ENCODE measurements at places on chromosomes 12 and 14. TPM values are rescaled to one million over a fixed set of nuclear protein-coding genes. Genes with fewer than 3 reads are reported as not detected.

GRCh38 chr12:42086031-42086430 lies 58.6 kb downstream of the GXYLT1 start:
- H3K36me3 ChIP-seq, result peaks cover 6% of the 10 kb centered on the region
- no peaks in the 10 kb centered on the region for H3K4me1 ChIP-seq
- no peak for DNase-seq
- no peaks in the 10 kb centered on the region for H3K27me3 ChIP-seq
- no peak overlapping the region for H3K27ac ChIP-seq

DNA sequence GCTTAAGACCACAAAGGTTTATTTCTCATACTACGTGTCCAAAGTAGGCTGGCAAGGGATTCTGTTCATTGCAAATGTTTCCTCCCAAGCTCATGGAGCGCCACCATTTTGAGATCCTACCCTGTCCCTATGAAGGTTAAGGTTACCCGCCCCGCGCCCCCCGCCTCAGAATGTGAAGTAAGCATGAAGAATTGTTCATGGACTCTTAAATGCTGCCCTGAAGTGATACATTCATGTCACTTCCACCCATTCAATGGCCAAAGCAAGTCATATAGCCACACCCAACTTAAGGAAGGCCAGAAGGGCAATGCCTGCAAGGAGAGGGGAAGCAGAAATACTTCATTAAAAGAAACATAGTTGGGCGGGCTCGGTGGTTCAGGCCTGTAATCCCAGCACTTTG lies 4.2 kb downstream of the TMEM253 start:
- no peak overlapping the region for H3K27ac ChIP-seq
- no peaks in the 10 kb centered on the region for H3K36me3 ChIP-seq
- peaks cover 28% of the 10 kb centered on the region for H3K4me1 ChIP-seq
- no peak for DNase-seq

DNA sequence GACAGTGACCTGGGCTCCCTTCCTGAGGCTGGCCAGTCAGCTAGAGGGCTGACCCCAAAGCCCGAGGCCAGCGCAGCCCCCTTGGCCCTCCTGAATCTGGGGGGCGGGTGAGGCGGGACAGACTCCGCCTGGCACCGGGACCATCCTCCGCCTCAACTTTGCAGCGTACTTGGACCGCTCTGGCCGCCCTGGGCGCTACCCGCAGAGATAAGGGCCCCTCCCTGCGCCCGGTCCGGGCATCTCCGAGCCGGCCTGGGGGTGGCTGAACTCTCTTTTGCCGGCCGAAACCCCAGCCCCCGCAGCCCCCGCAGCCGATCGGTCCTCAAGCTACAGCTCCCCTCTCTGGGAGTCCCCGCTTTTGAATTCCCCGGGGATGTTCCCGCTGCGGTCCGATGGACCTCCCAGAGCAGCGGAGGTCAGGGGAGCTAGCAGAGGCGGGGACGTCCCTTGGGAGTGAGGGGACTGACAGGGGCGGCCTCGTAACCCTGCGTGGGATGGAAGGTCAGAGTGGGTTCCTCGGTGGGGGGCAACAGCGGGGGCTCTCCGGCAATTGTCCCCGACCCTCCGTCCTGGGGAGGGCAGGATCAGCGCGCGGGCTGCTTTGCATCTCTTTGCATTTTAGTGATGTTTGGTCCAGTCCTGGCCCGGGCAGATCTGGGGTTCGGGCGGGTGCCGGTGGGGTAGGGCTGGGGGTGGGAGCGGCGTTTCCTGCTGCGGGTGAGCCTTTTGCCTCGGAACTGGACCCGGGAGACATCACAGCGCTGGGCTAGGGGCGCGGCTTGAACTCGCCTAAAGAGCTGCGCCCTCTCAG lies at the start of gene CRIP1:
Gene CRIP1, plus strand, starts transcription at position 724 of the 811 bp plus-strand sequence. CDS start 374 bp downstream, outside the sequence.
- H3K36me3 ChIP-seq, result no peaks in the 10 kb centered on the region
- no peak for DNase-seq
- peaks cover 29% of the 10 kb centered on the region for H3K4me1 ChIP-seq
- H3K4me3 ChIP-seq, result peak within 1 kb of the TSS; percentile 42
- no peak within 1 kb of the TSS for H3K27ac ChIP-seq
- peaks cover 65% of the 10 kb centered on the region for H3K27me3 ChIP-seq

DNA sequence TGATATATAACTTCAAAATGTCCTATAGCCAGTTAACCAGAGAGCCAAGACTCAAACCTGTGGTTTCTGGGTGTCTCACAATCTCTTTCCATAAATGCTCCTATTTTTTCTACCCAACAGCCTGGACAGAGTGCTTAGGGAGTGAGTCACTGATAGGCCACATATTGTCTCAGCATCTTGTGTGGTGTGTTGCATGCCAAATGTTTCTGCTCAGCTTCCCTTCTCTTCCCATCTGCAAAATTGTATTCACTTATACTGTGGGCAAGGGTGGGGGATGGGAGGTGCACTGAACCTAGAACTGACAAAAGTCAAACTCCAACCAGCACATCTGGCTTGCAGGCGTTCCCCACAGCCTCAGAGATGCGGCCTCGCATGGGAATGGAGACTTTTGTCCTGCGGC lies 123.3 kb downstream of the KCNA5 start:
- no peaks in the 10 kb centered on the region for H3K27me3 ChIP-seq
- H3K4me1 ChIP-seq, result no peaks in the 10 kb centered on the region
- H3K36me3 ChIP-seq, result no peaks in the 10 kb centered on the region

GRCh38 chr12:93180566-93180965 lies 197.2 kb upstream of the NUDT4 start:
- H3K4me3 ChIP-seq, result no peak overlapping the region
- no peak overlapping the region for H3K27ac ChIP-seq
- H3K36me3 ChIP-seq, result no peaks in the 10 kb centered on the region
- no peaks in the 10 kb centered on the region for H3K4me1 ChIP-seq
- H3K27me3 ChIP-seq, result no peaks in the 10 kb centered on the region
- DNase-seq, result no peak

DNA sequence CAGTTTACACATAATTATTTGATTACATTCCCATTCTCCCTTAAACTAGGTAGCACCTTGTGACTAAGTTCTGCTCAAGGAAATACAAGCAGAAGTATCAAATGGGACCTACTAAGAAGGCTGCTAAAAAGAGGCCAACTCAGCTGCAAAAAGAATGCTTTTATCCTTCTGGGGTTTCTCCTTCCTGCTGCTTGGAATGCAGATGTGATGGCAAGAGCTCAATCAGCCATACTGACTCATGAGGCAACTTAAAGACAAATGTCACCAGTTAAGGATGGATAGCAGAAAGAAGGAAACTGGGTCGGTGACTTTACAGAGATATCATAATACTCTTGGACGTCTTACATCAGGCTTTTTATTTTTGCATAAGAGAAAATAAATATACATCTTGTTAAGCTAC lies 38.0 kb upstream of the RAP1B start:
- no peak overlapping the region for H3K27ac ChIP-seq
- no peak overlapping the region for H3K4me3 ChIP-seq
- H3K4me1 ChIP-seq, result no peaks in the 10 kb centered on the region
- no peaks in the 10 kb centered on the region for H3K36me3 ChIP-seq
- no peaks in the 10 kb centered on the region for H3K27me3 ChIP-seq
- no peak for DNase-seq

GRCh38 chr12:95439461-95440230 lies 34.3 kb upstream of the METAP2 start:
- DNase-seq, result no peak
- H3K27ac ChIP-seq, result no peak overlapping the region

- no peaks in the 10 kb centered on the region for H3K36me3 ChIP-seq
- no peaks in the 10 kb centered on the region for H3K27me3 ChIP-seq
- no peaks in the 10 kb centered on the region for H3K4me1 ChIP-seq
These were observed 561.2 kb upstream of the SEL1L start for GRCh38 chr14:82094829-82095345.

GRCh38 chr14:73463411-73463810 lies 5.1 kb upstream of the NUMB start:
- H3K36me3 ChIP-seq, result no peaks in the 10 kb centered on the region
- H3K4me3 ChIP-seq, result no peak overlapping the region
- H3K4me1 ChIP-seq, result peaks cover 18% of the 10 kb centered on the region
- no peak for DNase-seq
- H3K27ac ChIP-seq, result no peak overlapping the region

DNA sequence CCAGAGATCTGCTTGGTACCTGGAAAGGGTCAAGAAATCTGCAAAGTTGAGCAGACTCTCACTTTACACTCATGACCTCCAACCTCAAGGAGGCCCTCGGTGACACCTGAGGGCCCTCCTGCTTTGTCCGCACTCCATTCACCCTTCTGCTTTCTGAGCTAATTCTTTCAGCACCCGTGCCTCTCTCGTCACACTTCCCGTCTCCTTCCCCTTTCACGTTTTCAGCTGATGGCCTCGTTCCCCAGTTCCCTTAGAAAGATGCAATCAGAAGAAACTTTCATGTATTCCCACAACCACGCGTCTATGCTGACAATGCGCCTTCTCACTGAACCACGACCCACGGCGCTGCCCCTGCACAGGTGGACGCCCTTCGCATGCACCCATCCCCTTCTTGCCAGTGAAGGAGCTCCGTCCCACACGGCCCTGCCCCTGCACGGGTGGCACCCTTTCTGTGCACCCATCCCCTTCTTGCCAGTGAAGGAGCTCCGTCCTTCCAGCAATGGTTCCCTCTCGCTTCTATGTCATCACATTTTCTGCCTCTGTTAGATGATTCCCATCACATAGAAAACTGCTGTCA lies 340.1 kb upstream of the FKBP4 start:
- H3K4me1 ChIP-seq, result peaks cover 14% of the 10 kb centered on the region
- no peak for DNase-seq
- no peak overlapping the region for H3K27ac ChIP-seq
- H3K27me3 ChIP-seq, result no peaks in the 10 kb centered on the region
- no peak overlapping the region for H3K4me3 ChIP-seq

DNA sequence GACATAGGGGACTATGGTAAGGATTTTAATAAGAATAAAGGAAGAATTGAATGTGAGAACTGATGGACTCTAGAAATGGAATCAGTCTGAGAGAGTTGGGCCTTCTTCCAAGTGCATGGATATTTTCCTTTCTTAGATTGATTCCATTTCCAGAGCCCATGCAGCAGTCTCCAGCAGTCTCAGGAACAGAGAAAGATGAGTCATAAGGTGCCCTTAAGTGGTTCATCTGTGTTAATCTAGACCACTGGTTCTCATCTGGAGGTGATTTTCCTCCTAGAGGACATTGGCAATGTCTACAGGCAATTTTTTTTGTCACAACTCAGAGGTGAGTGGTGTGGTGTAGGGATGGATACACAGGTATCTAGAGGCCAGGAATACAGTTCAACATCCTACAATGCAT lies 25.9 kb downstream of the TRIM9 start:
- DNase-seq, result no peak
- H3K4me1 ChIP-seq, result no peaks in the 10 kb centered on the region
- H3K27me3 ChIP-seq, result no peaks in the 10 kb centered on the region
- no peak overlapping the region for H3K27ac ChIP-seq
- no peaks in the 10 kb centered on the region for H3K36me3 ChIP-seq
- H3K4me3 ChIP-seq, result no peak overlapping the region

- H3K36me3 ChIP-seq, result no peaks in the 10 kb centered on the region
- H3K27ac ChIP-seq, result no peak overlapping the region
- H3K4me3 ChIP-seq, result no peak overlapping the region
- H3K4me1 ChIP-seq, result peaks cover 7% of the 10 kb centered on the region
These were observed 41.2 kb downstream of the BEGAIN start for GRCh38 chr14:100546051-100546443.

GRCh38 chr12:39574785-39575497 lies 44.7 kb downstream of the ABCD2 start:
- H3K4me3 ChIP-seq, result no peak overlapping the region
- peaks cover 20% of the 10 kb centered on the region for H3K4me1 ChIP-seq
- no peaks in the 10 kb centered on the region for H3K27me3 ChIP-seq

DNA sequence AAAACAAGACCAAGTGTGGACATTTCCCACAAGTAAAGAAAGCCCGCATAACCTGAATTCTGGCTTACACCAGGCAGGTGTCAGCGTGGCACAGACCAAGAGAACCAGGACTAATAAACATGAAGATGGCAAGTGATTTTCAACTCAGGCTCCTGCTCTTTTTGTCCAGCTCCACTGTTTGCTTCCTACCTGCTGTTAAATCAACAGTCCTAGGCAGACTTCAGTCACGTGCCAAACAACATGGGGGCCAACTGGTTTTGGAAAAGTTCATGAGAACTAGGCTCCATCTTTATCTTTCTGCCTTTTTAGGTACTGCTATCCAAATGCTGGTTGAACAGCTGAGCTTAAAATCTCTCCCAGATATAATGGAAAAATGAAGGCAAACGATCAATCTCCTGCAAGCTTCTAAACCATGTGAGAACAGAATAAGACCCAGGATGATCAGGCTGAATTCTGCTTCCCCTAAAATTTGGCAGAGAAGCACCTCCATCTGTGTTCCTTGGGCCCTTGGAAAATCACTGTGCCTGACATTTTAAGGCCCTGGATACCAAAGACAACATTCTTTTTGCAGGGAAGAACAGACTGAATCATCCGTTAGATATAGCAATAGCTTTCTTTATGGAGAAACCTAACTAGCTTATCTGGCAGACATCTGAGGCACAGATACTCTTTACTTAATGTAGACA lies 215.6 kb upstream of the USP15 start:
- no peak overlapping the region for H3K27ac ChIP-seq
- DNase-seq, result no peak
- no peaks in the 10 kb centered on the region for H3K4me1 ChIP-seq
- no peaks in the 10 kb centered on the region for H3K36me3 ChIP-seq
- H3K27me3 ChIP-seq, result no peaks in the 10 kb centered on the region
- no peak overlapping the region for H3K4me3 ChIP-seq

Gene FKBP3
- 149 TPM for total RNA-seq

Gene CCDC184
- total RNA-seq, result 1.1 TPM

Gene GSC
- 1.1 TPM for total RNA-seq

Gene PTPN6
- total RNA-seq, result 4.4 TPM

Gene SCNN1A
- 1.2 TPM for total RNA-seq

Gene GPR137C
- total RNA-seq, result 9.3 TPM

Gene CLEC1A
- total RNA-seq, result not detected

Gene CFAP251
- total RNA-seq, result 1.5 TPM

Gene INTS13
- 70.8 TPM for total RNA-seq

Gene CIROP
- 0.06 TPM for total RNA-seq

Gene OTOGL
- total RNA-seq, result 0.13 TPM
